ENCODE measurements at places on chromosomes 4 and X.

- DNase-seq: no peak
Measured at GRCh38 chr4:38082021-38082420, 121.8 kb downstream of the PTTG2 start.

GRCh38 chr4:184818216-184818564, 7.6 kb downstream of the ACSL1 start:
- DNase-seq: no peak

DNA sequence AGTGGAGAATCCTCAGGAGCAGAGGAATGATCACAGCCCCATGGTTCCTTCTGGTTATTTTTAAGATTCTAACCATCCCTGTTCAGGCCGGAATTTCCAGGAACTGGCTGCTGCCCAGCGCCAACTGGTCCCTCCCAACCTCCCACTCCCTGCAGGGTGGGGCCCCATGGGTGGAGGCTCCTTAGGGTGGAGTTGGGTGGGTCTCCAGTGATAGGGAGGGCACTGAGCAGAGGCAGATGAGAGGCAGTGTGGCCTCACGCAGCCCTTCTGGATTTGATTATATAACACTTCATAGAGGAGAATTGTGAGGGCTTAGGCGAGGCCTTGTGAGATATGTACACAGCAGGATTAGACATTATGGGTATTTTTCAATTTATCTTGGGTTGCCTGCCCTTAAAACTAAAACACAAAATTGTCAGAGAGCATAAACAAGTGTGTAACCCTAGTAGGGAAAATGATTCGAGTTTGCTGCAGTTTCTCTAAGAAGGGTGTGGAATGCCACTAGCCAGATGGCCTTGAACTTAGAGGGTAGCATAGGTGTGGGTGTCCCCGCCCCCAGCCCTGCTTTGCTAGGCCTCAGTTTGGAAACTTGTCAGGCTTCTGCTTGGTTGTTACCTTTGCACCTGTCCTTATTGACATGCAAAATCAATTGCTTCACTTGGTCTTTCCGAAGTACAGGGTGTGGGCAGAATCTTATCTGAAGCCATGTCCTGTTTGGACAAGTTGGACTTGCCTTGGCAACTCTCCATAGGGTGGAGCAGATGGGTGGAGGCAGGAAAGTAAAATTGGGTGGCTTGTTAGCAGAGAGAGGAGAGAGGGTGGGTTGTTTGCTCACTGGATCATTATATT, 9.4 kb downstream of the KLF3 start:
- DNase-seq: no peak

- DNase-seq: no peak
Measured at GRCh38 chrX:129161108-129161507, 362.2 kb downstream of the SMARCA1 start.

DNA sequence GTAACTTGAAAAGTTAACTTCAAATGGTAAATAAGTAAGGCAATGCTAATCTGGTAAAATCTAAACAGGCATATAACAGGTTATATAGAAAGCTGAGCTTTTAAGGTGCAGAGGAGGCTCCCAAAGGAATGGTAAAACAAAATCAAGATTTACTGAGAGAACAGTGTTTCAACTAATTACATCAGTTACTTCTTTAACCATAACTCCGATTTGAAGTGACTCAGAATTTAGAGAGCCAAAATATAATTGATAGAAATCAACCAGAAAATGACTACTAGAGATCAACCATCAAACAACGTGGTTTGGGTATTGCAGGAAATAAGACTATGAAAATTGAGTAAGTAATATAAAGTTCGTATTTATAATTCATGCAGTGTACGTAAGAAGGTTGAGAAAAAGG, 6.9 kb downstream of the G3BP2 start:
- DNase-seq: no peak
